ENCODE measurements at places on chromosomes 2 and 18.

DNA sequence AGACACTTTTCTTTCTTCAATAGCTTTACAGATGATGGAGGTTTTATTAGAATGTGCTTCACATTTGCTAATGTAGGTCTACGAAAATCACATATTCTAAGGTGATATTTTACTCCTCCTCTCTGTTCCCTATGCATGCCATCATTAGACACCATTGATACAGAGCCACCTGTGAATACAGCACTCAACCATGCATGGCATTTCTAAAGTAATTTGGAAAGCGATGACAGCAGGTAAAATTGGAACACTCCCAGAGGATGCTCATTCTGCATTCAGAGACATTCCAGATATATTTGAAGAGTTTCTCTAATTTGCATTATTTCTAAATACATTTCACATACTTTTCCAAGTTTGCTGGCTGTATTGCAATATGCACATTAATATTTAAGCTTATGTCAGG, 65.3 kb upstream of the RIT2 start:
- no peak for DNase-seq

DNA sequence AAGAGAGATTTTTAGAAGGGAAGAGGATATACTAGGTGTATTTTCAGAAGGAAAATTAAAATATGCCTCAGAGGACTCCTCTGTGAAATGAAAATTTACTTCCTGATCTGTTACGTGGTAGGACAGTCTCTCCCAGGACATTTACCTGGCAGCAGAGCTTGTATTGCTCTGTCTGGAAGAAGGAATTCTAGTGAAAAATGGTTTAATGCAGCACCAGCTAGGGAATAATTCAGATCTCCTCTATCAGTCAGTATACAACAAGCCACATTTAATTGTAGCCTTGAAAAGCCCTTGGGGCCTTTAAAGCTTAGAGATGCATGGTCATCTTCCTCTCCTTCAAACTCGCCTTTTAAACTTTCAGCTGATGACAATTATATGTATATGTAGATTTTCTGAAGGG, 49.6 kb downstream of the PIK3C3 start:
- no peak for DNase-seq

DNA sequence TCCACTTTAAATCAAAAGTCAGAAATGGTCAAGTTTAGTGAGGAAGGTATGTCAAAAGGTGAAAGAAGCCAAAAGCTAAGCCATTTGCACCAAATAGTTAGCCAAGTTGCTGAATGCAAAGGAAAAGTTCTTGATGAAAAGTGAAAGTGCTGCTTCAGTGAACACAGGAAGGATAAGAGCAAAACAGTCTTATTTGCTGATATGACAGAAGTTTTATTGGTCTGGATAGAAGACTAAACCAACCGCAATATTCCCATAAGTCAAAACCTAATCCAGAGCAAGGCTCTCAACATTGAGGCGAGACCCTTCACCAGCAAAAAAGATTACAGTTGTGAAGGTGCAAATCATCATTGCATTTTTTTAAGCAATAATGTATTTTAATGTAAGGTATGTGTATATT, 496.5 kb upstream of the LRATD1 start:
- DNase-seq, result no peak

DNA sequence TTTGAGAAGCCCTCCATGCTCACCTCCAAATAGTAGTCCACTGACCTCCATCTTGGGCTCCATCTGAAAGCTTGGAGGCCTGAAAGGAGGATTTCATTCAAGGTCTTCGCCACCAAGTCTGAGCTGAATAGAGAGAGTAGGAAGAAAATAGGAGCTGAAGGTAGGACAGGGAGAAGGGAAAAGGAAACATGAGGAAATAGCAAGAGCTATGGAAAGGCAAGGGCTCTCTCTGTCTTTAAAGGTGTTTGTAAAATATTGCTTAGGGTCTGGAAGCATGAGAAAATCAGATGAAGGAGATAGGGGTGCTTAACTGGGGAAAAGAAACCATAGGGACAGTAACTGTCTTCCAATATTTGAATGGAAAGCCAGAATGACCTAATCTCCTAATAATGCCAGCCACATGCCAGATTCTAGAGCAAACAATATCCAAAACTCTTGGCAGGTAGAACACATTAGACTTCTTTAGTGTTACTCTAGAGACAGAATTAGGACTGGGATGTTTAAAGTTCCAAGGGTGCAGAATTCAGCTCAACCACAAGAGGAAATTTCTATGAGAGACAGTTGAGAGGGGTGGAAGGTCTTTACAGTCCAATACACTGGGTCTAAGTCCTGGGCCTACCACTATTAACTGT, 67.4 kb downstream of the NAB1 start:
- no peak for DNase-seq

GRCh38 chr18:11946756-11947155, 34.6 kb upstream of the IMPA2 start:
- no peak for DNase-seq

DNA sequence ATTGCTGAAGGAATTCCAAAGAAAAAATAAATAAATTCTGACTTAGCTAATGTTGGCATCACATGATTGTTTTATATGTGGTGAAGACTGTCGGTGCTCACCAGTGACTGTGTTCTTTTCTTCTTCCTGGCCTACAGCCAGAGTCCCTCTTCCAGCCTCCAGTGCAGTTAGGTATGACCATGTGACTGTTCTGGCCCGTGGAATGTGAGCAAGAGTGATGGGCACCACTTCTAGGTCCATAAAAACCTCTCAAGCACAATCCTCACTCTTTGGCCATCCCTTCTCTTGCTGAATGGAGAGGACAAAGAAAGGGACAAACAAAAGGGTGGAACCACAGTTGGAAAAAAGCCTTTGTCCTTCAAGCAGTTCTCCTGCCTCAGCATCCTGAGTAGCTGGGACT, 39.0 kb upstream of the BMPR2 start:
- DNase-seq, result no peak

Data from CD4-positive, alpha-beta T cell treated with Interferon gamma for 1 hour (primary cell).